Thymus (tissue), 14 donors: ENCODE measurements at places on chromosomes 4 and X. TPM values are rescaled to one million over a fixed set of nuclear protein-coding genes. Genes with fewer than 3 reads are reported as not detected.

DNA sequence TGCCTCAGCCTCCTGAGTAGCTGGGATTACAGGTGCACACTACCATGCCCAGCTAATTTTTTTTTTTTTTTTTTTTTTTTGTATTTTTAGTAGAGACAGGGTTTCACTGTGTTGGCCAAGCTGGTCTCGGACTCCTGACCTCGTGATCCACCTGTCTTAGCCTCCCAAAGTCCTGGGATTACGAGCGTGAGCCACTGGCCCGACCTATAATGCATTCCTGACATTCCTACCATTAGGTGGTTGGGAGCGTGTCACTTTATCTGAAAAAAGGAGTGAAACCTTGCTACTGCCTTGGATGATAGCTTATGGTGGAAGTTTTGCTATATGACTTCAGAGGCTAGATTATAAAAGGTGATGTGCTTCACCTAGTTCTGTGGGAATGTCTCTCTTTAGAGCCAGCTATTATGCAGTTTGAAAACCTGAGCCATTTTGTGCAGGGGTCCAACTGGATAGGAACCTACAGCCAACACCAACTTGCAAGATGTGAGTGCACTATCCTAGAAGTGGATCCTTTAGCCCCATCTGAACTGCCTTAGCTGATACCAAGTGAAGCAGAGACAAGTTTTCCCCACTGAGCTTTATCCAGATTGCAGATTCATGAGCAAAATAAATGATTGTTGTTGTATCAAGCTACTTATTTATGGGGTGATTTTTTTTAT lies 29.8 kb upstream of the EMCN start:
- H3K27ac ChIP-seq, result no peak overlapping the region
- H3K27me3 ChIP-seq, result no peaks in the 10 kb centered on the region
- DNase-seq, result no peak
- H3K36me3 ChIP-seq, result no peaks in the 10 kb centered on the region
- H3K4me3 ChIP-seq, result no peak overlapping the region

GRCh38 chr4:140849526-140849925 lies 93.3 kb upstream of the TBC1D9 start:
- H3K27me3 ChIP-seq, result no peaks in the 10 kb centered on the region
- no peak for DNase-seq
- H3K36me3 ChIP-seq, result no peaks in the 10 kb centered on the region
- H3K4me3 ChIP-seq, result no peak overlapping the region
- no peak overlapping the region for H3K27ac ChIP-seq

DNA sequence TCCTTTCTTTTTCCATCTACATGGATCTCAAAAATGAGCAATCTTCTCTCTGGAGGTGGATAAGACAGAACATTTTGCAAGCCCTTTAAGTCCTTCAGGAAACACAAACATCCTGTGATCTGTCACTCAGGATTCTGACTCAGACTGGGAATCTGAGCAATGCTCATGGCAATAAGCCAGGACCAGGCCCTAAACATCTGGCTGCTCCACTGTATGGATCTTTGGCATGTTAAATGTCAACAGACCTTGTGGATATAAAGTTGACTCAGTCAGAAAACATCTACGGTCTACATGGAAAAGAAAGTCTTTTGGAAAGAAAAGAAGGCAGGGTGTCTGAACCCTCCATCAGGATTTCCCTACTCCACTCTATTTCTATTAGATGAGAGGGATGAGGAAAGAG lies 17.8 kb upstream of the CHIC2 start:
- no peak overlapping the region for H3K4me3 ChIP-seq
- no peak overlapping the region for H3K27ac ChIP-seq
- no peaks in the 10 kb centered on the region for H3K36me3 ChIP-seq
- peaks cover 10% of the 10 kb centered on the region for H3K27me3 ChIP-seq
- no peaks in the 10 kb centered on the region for H3K4me1 ChIP-seq

GRCh38 chr4:26459756-26460530 lies 30.3 kb downstream of the CCKAR start:
- no peak overlapping the region for H3K27ac ChIP-seq
- no peak overlapping the region for H3K4me3 ChIP-seq
- H3K36me3 ChIP-seq, result no peaks in the 10 kb centered on the region

Gene GPR34
- 6.8 TPM for polyA plus RNA-seq

- no peaks in the 10 kb centered on the region for H3K4me1 ChIP-seq
- H3K36me3 ChIP-seq, result peaks cover 43% of the 10 kb centered on the region
- H3K4me3 ChIP-seq, result no peak overlapping the region
- H3K27me3 ChIP-seq, result no peaks in the 10 kb centered on the region
- no peak overlapping the region for H3K27ac ChIP-seq
Measured at GRCh38 chrX:53939127-53939526, 105.1 kb downstream of the PHF8 start.

DNA sequence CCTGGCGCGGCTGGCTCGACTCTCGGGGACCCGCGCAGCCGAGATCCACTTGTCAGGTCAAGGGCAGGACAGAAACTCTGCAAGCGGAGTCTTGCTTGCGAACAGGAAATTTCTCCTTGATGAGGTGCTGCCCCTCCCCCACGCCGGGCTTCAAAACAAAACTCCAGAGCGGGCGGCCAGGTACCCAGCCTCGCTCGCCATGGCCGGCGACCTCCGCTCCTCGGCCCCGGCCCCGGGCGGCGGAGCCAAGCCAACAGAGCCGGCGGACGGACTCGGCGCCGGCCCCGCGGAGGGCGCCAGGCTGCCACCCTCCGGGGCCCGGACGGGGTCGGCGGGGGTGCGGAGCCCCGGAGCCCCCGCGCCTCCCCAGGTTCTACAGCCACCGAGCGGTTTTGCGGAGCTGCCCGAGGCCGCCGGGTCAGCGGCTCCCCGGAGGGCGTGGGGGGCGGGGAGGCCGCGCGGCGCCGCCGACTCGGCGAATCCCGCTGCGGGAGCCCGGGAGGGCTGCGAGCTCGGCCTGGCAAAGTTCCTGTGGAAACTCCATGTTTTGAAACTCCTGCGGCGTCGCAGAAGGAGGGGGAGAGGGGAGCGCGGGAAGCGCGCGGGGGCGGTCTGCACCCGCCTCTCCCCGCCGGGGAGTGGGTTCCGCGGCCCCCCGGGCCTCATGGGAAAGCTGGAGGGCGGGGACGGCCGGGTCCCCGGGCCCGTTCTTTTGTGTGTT lies 11.7 kb upstream of the BCOR start:
- no peak overlapping the region for H3K27ac ChIP-seq
- H3K36me3 ChIP-seq, result no peaks in the 10 kb centered on the region
- H3K4me1 ChIP-seq, result peaks cover 15% of the 10 kb centered on the region
- DNase-seq, result peak; percentile 70
- no peaks in the 10 kb centered on the region for H3K27me3 ChIP-seq

DNA sequence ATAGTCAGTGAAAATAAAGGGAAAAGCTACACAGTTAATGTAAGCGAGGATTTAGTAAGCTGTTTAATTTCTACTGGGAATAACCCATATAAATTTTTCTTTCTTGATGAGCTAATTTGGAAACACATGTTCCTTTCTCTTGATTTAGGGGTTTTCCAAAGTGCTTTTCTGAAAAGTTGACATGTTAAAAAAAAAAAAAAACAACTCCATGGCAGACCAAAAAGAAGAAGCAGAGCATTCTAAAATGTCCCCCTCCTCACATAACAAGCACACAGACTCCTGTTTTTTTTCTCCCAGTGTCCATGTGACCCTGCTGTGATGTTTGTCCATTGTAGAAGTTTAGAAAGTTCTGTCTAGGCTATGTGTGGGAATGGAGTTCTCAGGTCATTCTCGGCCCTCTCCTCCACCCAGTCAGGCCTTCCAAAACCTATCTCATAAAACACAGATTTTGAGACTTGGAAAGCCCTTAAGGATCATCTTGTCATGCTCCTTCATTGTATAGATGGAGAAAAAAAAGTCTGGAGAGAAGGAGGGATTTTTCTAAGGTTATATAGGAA lies 792 bp downstream of the CLIC2 start:
- no peaks in the 10 kb centered on the region for H3K4me1 ChIP-seq
- H3K27ac ChIP-seq, result no peak overlapping the region
- no peaks in the 10 kb centered on the region for H3K27me3 ChIP-seq
- no peak overlapping the region for H3K4me3 ChIP-seq
- no peaks in the 10 kb centered on the region for H3K36me3 ChIP-seq

Gene KCND1
- 3.1 TPM for polyA plus RNA-seq

- DNase-seq, result no peak
- no peaks in the 10 kb centered on the region for H3K27me3 ChIP-seq
- no peaks in the 10 kb centered on the region for H3K36me3 ChIP-seq
Measured at GRCh38 chr4:22345678-22346077, 170.2 kb downstream of the ADGRA3 start.

DNA sequence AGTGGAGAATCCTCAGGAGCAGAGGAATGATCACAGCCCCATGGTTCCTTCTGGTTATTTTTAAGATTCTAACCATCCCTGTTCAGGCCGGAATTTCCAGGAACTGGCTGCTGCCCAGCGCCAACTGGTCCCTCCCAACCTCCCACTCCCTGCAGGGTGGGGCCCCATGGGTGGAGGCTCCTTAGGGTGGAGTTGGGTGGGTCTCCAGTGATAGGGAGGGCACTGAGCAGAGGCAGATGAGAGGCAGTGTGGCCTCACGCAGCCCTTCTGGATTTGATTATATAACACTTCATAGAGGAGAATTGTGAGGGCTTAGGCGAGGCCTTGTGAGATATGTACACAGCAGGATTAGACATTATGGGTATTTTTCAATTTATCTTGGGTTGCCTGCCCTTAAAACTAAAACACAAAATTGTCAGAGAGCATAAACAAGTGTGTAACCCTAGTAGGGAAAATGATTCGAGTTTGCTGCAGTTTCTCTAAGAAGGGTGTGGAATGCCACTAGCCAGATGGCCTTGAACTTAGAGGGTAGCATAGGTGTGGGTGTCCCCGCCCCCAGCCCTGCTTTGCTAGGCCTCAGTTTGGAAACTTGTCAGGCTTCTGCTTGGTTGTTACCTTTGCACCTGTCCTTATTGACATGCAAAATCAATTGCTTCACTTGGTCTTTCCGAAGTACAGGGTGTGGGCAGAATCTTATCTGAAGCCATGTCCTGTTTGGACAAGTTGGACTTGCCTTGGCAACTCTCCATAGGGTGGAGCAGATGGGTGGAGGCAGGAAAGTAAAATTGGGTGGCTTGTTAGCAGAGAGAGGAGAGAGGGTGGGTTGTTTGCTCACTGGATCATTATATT lies 9.4 kb downstream of the KLF3 start:
- peak overlapping the region; percentile 72 for H3K27ac ChIP-seq
- H3K4me3 ChIP-seq, result no peak overlapping the region
- DNase-seq, result no peak
- no peaks in the 10 kb centered on the region for H3K36me3 ChIP-seq
- H3K4me1 ChIP-seq, result peaks cover 56% of the 10 kb centered on the region
- H3K27me3 ChIP-seq, result no peaks in the 10 kb centered on the region

DNA sequence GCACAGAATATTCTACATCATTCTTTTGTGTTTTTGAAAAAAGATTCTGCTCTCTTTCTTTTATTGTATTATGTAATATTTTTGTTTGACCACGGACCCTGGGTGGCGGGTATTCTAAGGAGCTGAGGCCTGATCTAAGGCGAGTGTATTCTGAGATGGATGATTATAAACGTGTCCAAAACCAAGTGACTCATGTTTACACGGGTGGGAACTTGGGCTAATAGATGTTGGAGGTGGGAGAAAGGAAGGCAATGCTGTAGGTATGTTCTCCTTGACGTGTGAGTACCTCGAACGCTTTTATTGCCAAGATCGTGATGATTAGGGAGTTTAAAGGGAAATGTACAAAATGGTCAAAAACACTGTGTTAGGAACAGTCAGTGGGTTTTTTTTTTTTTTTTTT lies 188.9 kb upstream of the FAT1 start:
- DNase-seq, result no peak
- no peak overlapping the region for H3K27ac ChIP-seq
- no peaks in the 10 kb centered on the region for H3K27me3 ChIP-seq

DNA sequence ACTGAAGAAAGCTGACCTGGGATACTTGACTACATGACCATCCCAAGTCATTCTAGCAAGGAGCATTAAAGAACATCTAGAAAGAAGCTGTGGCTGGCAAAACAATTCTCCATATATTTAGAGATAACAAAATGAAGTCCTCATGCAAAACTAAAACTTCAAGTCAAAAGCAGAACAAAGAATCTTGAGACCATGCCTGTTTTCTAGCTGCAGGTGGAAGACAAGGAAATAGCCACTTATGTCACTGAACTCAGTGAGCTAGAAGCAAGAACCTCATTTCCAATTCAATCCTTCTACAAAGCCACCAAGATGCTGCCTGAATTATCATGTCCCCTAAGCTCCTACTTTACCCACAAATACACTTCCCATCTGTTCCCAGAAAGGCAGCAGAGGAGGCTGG lies 13.8 kb downstream of the USP46 start:
- H3K27me3 ChIP-seq, result no peaks in the 10 kb centered on the region
- H3K4me3 ChIP-seq, result no peak overlapping the region
- H3K4me1 ChIP-seq, result no peaks in the 10 kb centered on the region
- no peaks in the 10 kb centered on the region for H3K36me3 ChIP-seq
- DNase-seq, result no peak

GRCh38 chr4:145709336-145709735 lies 29.4 kb downstream of the C4orf51 start:
- no peaks in the 10 kb centered on the region for H3K4me1 ChIP-seq
- H3K27me3 ChIP-seq, result no peaks in the 10 kb centered on the region

DNA sequence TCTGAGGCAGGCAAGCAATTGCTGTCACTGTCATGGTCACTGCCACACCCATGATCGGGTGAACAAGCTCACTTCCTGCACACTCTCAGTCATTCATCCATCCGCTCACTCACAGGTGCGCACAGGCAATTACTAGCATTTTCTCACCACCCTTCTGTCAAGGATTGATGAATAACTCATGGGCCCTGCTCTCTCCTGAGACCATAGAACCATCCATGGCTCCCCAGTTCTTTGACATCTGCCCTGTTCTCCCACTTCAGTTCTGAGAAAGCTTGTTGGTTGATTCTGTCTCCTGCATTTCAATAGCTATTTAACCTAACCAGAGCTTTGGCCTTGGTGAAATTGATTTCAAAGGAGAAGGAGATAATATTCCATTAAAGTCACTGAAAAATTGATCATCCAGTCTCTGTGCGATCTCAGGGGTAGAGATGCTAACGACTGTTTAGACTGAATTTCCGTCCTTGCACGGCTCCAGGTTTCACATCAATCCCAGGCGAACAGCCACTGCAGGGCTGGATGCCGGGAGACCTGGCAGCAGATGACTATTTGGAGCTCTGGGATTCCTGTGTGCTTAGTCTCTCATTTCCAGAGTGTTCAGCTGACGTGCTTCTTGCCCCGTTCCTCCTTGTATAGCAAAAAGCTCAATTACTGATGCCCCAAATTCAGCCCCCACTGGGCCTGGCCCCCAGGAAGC lies 36.9 kb upstream of the ADRA2C start:
- no peaks in the 10 kb centered on the region for H3K36me3 ChIP-seq
- no peak overlapping the region for H3K27ac ChIP-seq
- DNase-seq, result no peak
- no peak overlapping the region for H3K4me3 ChIP-seq
- H3K27me3 ChIP-seq, result peaks cover 25% of the 10 kb centered on the region
- H3K4me1 ChIP-seq, result no peaks in the 10 kb centered on the region

- no peaks in the 10 kb centered on the region for H3K36me3 ChIP-seq
- H3K4me3 ChIP-seq, result no peak overlapping the region
- no peaks in the 10 kb centered on the region for H3K27me3 ChIP-seq
- DNase-seq, result peak; percentile 15
Measured at GRCh38 chrX:23554304-23554703, 113.0 kb upstream of the PRDX4 start.

Gene ZNF280C
- 2.4 TPM for polyA plus RNA-seq

GRCh38 chr4:85681921-85682320 lies 207.0 kb downstream of the ARHGAP24 start:
- no peaks in the 10 kb centered on the region for H3K4me1 ChIP-seq
- H3K4me3 ChIP-seq, result no peak overlapping the region
- no peaks in the 10 kb centered on the region for H3K36me3 ChIP-seq
- H3K27me3 ChIP-seq, result no peaks in the 10 kb centered on the region
- H3K27ac ChIP-seq, result no peak overlapping the region

Gene KDR
- polyA plus RNA-seq, result 4.4 TPM

GRCh38 chr4:111388561-111388960 lies 756.7 kb upstream of the FAM241A start:
- H3K27ac ChIP-seq, result no peak overlapping the region
- H3K27me3 ChIP-seq, result no peaks in the 10 kb centered on the region
- no peak overlapping the region for H3K4me3 ChIP-seq
- H3K36me3 ChIP-seq, result no peaks in the 10 kb centered on the region
- no peaks in the 10 kb centered on the region for H3K4me1 ChIP-seq
- no peak for DNase-seq
